ENCODE measurements at places on chromosomes 1 and 21.
A peak's percentile ranks its signal among the peaks of the same experiment; 100 is the strongest.

- no peak for DNase-seq
These were observed 62.7 kb upstream of the GPR89A start for GRCh38 chr1:145545055-145545454.

GRCh38 chr1:208211921-208212843 lies 32.0 kb downstream of the PLXNA2 start:
- no peak for DNase-seq

DNA sequence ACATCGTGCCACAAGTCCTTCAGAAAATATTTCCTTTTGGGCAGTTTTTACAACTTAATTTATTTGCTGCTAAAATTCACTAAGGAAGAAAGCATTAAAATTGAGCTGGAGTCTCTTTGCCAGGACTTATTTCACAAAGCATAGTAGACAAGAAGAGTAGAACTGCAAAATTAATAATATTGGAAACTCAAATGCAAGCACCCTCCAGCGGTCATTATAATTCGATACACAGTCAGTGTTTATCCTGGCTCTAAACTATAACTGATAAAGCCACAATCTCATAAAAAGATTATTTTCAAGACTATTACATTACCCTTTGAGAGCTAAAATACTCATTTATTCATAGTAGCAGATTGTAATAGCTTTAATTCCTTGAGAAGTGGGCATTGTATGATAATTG lies 655.4 kb downstream of the RWDD3 start:
- no peak for DNase-seq

GRCh38 chr1:156794506-156795373 lies 21.9 kb downstream of the SH2D2A start:
- DNase-seq = no peak

GRCh38 chr1:240794046-240794843 lies 182.3 kb upstream of the GREM2 start:
- DNase-seq = no peak

DNA sequence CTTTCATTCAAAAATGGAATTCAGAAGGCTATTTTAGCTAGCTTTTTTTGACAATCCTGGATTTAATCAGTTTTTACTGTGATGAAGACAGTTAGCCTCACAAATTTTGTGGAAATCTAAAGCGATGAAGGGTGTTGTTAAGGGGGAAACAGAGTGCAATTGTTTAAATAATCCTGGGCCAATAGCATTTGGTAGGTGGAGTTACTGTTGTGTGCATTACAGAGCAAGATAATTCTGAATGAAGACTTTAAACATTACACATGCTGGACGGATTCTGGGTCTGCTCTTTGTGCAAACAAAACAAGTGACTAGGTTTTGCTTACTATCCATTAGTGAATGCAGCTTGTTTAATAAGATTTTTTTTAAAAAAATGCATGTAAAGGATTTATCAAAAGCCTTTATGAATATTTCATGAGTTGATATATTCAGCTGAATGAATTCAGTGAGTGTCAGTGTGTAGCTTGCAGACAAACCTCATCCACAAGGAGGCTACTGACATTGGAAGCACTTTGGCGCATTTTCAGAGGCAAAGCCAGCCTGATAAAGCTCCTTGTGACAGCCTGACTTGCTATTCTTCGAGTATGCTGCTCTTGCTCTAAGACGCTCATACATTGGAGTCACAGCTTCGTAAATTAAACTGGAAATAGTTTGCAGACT lies 199.6 kb downstream of the PDE4B start:
- no peak for DNase-seq

GRCh38 chr21:18129526-18129925 lies 115.1 kb upstream of the CHODL start:
- no peak for DNase-seq

DNA sequence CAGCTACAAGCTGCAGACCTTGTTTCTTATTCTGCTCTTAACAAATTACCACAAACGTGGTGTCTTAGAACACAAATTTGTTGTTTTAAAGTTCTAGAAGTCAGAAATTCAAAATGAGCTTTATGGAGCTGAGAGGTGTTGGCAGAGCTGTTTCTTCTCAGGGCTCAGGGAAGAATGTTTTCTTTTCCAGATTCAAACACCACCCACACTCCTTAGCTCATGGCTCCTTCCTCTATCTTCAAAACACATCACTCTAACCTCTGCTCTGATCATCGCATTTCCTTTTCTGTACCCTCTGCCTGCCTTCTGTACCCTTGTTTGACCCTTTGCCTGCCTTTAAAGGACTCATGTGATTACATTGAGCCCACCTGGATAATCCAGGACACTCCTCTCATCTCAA lies 26.9 kb upstream of the ITLN1 start:
- no peak for DNase-seq

DNA sequence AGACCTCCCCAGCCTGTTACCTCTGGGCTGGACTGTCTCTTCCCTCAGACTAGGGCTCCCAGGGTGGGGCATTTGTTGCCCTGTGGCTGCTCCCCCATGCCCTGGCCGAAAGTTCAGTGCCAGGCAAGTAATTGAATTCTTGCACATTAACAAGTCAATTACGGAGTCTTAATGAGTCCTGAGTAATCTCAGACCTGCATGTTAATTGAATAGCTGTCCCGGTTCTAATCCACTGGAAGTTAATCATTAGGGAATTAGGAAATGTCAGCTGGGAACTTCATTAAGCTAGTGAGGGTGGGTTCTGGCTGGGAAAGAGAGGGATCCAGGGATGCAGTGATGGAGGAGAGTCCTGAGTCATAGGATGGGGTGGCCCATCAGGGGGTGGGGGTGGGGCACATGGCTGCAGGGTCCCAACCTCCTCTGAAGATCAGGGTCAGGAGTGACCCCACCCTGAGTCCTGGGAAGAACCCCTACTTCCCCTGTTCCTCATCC lies 47.1 kb upstream of the CSF3R start:
- DNase-seq = no peak

GRCh38 chr1:201480231-201481003 lies 11.4 kb upstream of the PHLDA3 start:
- peak; percentile 42 for DNase-seq

DNA sequence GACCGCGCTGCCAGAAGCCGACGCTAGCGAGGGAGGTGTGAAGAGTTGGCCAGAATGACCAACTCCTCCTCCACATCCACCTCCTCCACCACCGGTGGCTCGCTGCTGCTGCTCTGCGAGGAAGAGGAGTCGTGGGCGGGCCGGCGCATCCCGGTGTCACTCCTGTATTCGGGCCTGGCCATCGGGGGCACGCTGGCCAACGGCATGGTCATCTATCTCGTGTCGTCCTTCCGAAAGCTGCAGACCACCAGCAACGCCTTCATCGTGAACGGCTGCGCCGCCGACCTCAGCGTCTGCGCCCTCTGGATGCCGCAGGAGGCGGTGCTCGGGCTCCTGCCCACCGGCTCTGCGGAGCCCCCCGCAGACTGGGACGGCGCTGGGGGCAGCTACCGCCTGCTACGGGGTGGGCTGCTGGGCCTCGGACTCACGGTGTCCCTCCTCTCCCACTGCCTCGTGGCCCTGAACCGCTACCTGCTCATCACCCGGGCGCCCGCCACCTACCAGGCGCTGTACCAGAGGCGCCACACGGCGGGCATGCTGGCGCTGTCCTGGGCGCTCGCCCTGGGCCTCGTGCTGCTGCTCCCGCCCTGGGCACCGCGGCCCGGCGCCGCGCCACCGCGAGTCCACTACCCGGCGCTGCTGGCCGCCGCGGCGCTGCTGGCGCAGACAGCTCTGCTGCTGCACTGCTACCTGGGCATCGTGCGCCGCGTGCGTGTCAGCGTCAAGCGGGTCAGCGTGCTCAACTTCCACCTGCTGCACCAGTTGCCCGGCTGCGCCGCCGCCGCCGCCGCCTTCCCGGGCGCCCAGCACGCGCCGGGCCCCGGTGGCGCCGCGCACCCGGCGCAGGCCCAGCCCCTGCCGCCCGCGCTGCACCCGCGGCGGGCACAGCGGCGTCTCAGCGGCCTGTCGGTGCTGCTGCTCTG lies 1.2 kb downstream of the GPR88 start:
- DNase-seq = peak; percentile 13

DNA sequence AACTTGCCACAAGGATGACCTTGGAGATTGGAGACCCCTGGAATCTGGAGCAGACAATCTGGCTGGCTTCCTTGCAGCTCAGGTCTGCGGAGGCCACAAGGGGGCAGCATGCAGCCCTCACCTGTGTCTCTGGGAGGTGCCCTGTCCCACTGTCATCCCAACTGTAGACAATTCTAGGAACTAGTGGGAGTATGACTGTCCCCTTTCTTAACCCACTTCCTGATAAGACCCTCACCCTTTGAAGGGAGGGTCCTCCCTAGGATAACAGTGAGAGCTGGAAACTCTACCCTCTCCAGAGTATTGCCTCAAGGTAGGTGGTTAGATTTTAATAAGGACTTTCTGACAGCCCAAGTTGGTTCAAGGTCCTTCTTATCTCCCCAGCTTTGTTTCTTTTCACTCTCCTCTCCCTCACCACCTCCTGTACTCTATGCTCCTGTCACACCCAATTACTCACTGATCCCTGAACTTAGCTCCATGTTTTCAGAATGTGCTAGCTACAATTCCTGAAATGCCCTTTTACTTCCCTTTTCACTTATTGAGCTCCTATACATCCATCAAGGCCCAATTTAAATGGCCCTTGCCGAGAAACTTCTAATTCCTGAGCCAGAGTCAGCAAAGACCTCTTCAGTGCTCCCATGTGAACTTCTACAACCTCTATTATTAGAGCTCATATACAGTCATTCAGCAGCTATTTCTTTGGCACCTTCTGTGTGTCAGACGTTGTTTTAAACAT lies 9.2 kb upstream of the KCNQ4 start:
- DNase-seq = peak; percentile 52

GRCh38 chr1:64811131-64811530 lies 66.3 kb downstream of the RAVER2 start:
- DNase-seq = no peak

DNA sequence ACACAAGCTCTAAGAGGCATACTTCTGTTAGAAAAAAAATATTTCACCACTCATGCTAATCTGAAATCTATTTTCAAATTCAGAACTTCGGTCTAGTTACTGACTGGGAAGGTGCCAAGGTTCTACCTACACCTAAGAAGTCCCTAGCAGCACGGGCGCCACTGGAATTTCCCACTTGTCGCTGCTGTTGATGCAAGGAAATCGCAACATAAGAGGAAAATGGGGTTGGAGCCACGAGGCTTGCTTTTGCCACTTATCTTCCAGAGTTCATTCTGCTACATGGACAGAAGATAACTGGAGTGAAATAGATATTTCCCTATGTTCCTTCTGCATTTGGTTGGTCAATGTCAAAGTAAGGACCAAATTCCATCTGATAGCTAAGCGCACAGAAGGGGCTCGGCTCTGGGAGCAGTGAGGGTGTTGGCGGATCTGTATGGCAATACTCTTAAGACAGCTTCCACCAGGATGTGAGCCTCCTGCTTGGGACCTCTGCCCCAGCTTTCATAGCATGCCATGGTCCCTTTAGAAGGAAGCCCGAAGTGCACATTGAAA lies 47.2 kb downstream of the RCAN1 start:
- no peak for DNase-seq

GRCh38 chr1:154845174-154845573 lies 24.9 kb downstream of the KCNN3 start:
- no peak for DNase-seq

DNA sequence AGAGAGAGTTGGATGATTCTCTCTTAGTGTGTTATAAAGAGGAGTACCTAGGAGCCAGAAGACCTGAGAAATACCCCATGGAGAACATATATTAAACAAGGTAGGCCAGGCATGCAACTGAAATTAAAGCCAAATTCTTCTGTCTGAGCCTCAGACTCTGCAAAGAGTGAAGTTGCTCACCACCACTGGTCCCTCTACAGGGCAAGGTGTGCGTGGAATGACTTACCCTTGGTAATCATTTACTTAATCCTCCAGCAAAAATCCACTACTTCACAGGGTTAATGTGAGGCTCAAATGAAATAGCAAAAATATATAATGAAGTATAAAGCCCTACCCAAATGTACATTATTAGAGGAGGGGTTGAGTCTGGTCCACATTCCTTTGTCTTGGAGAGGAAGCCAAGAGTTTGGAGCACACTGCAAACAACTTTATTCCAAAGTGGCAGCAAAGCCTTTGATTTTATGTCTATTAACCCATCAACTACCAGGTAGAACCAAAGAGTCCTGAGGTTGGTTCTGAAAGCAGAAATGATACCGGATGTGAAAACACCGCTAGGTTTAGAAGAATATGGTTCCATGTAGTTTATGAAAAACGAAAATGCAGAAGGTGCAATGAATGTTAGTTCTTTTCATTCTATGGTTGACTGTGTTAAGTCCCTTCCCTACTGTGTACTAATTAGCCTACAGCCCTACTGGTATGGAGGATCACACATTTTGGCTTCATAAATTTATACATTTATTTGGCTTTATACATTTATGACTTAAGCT lies 8.5 kb downstream of the SSR2 start:
- no peak for DNase-seq

- DNase-seq = no peak
These were observed 21.3 kb downstream of the MIIP start for GRCh38 chr1:12040457-12041051.

DNA sequence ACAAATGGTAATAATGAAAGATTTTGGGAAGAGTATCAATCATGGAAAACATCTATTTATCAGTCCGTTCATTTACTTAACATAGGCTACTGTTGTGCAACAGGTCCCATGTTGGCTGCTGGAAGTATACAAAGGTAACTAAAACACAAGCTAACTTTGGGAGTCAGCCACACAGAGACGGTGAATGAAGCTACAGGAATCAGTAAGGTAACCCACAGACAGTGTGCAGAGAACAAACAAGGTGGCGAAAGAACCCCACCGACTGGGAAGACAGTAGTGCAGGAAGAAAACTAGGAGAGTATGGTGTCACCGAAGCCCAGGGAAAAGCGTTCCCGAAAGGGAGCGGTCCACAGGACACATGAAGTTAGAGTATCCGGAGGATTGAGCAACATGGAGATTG lies 342.3 kb downstream of the SMYD3 start:
- no peak for DNase-seq

DNA sequence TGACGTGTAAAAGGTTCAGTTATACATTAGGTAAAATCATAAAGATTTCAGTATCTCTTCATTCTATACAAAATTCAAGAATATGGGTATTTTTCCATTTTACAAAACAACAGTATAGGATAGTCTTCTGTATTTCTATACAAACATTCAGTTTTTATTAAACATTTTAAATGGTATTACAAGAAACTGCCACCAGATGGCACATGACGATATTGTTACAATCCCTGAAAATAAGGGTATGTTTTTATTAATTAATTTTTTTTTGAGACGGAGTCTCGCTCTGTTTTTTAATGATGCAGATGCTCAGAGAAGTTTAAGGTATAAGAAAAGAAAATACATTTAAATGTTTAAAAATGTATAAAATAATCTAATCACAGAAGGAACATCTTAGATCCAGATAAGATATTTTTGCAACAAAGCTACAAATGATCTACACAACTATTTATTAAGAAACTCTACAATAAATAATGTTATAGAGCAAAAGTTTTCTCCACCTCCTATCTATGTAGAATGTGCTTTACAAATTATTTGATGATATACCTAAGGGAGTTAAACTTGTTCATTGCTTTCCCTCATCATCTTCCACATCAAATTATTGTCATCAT lies 23.5 kb upstream of the RSBN1 start:
- DNase-seq = no peak

DNA sequence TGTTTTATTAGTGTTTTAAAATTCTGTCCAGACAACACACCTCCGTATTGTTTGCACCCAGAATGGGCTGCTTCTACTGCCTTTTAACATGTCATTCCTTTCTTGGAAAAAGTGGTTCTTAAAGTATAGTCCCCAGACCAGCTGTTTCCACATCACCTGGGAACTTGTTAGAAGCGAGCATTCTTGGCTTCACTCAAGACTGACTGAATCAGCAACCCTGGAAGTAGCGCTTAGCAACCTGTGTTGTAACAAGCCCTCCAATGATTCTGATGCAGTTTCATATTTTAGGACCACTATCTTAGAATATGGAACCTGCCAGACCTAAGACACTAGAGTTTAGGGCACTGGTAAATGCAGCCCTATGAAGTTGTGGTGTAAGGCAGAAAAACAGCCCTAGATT lies 6.0 kb upstream of the PPIE start:
- DNase-seq = no peak
